ENCODE measurements at places on chromosomes 12 and 14.

GRCh38 chr14:63487724-63488123 is 55.5 kb downstream of the PPP2R5E start:
- DNase-seq = no peak

DNA sequence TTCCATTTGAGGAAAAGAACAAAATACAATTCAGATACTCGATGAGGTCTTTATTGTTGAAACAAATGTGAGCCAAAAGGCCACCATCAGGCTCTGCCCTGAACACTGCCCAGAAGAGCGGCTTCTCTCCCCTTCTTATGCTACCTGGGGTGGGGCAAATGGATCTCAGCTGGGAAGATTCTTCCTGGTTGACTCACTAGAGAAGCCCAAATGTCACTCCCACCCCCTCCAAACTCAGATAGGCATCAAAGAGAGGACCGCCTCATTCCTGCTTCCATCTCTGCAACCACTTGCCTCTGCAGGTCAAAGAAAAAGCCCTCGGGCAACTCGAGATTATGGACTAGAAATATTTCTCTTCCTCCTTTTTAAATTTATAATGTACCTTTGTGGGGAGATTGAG is 55.8 kb downstream of the TBX3 start:
- no peak for DNase-seq

DNA sequence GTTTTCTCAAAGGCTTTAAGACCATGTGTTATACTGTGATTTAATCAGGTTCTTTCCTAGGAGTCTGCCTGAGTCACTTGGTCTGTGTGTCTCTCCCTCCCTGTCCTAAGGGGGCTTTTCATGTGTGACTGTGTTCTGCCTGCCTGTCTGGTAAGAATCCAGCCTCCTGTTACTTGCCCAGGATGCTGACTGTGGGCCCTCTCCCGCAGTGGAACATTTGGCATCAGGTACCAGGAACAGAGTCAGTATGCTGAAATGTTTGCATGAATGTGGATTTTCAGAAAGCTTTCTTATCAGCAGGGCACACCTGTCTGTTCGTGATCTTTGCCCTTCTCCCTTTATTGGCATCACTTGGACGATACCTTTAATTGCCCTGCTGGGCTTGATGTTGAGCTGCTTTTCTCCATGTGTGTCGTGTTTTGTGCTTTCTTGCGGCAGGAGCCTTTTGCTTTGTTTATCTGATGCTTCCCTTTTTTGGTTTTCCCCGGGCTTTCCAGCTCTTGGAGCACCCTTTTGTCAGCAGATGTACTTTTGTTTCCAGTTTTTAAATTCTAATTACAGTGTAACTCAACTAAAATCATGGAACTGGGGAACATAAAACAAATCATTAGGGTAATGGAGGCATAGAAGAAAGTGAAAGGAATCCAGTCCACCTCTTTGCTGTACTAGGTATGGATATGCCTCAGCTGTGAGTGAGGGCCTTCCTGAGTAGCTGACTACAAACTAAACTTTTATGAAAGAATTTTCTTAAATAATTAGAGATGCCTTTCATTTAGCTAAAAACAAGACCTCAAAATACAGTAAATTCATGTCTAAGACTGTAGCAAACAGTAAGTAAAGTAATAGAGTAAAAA is 72.5 kb downstream of the TRAF3 start:
- no peak for DNase-seq

GRCh38 chr12:106301241-106301610 is 1.3 kb upstream of the TCP11L2 start:
- no peak for DNase-seq

DNA sequence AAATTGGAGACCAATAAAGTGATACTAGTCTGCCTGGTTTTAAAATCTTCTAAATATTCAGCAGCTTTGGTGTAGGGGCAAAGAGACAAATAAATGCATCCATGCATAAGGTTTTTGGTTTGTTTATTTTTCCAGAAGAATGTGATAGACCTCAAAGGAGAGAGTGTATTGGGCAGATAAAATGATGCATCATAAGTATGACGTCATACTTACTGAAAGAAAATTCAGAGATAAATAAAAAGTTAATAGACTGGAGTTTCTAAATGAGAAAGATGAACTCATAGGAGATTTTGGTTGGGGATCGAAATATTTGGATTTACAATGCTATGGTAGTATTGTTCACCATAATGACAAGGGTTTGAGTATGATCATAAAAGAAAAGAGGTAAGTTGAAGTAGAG is 10.2 kb downstream of the SYT10 start:
- no peak for DNase-seq

DNA sequence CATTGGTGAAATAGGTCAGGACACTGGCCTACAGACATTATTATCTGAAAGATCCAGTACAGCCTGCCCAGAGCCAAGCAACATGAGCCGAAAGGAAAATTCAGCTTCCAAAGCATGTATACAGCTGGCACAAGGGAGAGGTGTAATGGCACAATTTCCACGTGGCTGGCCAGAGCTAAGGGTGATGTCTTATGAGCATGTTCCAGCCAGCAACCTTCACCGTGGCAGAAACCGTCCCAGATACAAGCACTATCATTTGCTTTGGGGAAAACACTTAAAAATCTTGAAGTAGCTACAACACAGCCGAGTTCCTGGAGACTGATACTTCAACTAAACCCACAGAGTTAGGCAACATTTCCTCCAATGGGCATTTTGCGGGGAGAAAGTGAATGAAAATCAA is 44.5 kb downstream of the CORO1C start:
- DNase-seq = no peak

GRCh38 chr14:65860956-65861611 is 448.6 kb downstream of the FUT8 start:
- DNase-seq = no peak
